ENCODE measurements at places on chromosomes 2 and 18.
A peak's percentile ranks its signal among the peaks of the same experiment; 100 is the strongest.

- no peak for DNase-seq
These were observed 126.8 kb downstream of the ZNF521 start for GRCh38 chr18:25225151-25225550.

DNA sequence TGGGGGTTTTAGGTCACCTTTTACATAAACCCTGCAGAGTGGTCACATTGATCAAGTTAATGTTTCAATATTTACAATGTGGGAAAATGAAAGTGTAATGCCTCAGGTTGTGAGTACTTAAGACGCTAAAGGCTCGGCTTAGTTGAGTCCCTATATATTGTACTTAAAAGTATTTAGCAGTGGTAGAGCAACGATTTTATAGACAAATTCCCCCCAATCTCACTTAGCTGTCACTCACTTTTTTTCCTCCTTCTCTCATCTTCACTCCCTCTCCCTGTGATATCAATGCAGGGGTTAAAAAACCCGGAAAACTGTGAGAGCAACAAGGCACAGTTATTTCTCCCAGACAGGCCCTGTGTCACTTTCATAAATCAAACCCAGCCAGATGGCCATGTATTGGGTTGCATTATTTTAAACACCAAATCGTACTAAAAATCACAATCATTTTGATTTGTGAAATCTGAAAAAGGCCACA, 5.4 kb downstream of the POU3F3 start:
- DNase-seq: no peak

- DNase-seq: no peak
These were observed 42.4 kb upstream of the C1GALT1C1L start for GRCh38 chr2:43718530-43719124.

GRCh38 chr18:3603421-3604234, 153.7 kb downstream of the TGIF1 start:
- no peak for DNase-seq

GRCh38 chr18:38025433-38026038, 459.9 kb upstream of the CELF4 start:
- DNase-seq: no peak

DNA sequence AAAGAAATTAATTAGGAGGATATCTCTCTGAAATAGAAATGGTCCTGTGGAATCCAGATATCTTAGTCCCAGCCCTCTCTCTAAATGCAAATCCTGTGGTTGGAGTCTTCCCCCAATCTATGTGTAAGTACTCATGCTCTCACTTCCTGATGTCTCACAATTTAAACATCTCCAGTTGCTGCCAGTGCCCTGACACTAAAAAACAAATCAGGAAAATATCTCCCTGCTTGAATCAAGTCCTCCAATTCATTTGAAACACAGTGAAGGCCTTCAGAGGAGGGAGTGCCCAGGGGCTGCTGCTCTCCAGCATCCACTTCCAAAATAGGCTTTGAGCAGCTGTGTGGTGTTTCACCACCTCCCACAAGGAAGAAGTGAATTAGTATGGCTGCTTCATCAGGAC, 413.8 kb downstream of the RAD51AP2 start:
- no peak for DNase-seq

GRCh38 chr18:26634631-26635030, 86.3 kb upstream of the KCTD1 start:
- DNase-seq: no peak

GRCh38 chr2:42809819-42810120, 17.4 kb upstream of the HAAO start:
- peak; percentile 70 for DNase-seq

- no peak for DNase-seq
These were observed 201.7 kb upstream of the STON1 start for GRCh38 chr2:48328159-48328809.

- DNase-seq: no peak
These were observed 88.3 kb upstream of the TFPI start for GRCh38 chr2:187642498-187642897.

- no peak for DNase-seq
These were observed 280.5 kb upstream of the CCDC68 start for GRCh38 chr18:55239740-55240139.

GRCh38 chr18:10131460-10132395, 217.9 kb downstream of the VAPA start:
- no peak for DNase-seq

DNA sequence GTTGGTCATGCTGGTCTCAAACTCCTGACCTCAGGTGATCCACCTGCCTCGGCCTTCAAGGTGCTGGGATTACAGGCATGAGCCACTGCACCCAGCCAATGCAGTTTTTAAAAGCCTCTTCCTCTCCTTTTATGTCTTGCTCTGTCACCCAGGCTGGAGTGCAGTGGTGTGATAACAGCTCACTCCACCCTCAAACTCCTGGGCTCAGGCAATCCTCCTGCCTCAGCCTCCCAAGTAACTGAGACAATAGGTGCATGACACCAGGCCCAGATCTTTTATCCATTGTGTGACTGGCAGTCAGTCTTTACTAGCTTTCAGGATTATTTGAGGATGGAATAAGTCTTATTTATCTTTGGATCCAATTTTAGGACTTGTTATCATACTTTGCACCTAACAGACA, 13.2 kb downstream of the KCTD18 start:
- DNase-seq: no peak

GRCh38 chr2:157872791-157873190, 3.3 kb downstream of the ACVR1 start:
- no peak for DNase-seq

GRCh38 chr2:173290518-173290917, 64.2 kb upstream of the CDCA7 start:
- DNase-seq: no peak

GRCh38 chr18:5059696-5060032, 137.4 kb downstream of the AKAIN1 start:
- no peak for DNase-seq

DNA sequence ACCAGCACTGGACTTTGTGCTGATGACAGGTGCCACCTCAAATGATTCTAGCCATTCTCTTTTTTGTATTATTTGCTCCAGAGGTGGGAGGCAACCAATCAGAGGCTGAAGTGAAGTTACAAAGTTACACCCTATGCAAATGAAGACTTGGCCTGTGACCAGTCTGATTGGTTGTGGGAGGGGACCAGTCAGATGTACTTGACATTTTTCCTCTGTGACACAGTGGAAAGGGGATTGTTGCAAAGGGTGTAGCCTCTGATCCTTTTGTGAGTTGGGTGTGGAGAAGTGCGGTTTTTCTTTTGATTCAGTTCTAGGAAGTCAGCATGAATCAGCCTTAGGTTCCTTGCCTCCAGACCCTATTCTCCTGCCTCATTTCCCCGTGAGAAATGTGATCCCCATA, 244.0 kb downstream of the ARL6IP6 start:
- no peak for DNase-seq

GRCh38 chr18:78768656-78769501, 210.7 kb upstream of the SALL3 start:
- DNase-seq: no peak

DNA sequence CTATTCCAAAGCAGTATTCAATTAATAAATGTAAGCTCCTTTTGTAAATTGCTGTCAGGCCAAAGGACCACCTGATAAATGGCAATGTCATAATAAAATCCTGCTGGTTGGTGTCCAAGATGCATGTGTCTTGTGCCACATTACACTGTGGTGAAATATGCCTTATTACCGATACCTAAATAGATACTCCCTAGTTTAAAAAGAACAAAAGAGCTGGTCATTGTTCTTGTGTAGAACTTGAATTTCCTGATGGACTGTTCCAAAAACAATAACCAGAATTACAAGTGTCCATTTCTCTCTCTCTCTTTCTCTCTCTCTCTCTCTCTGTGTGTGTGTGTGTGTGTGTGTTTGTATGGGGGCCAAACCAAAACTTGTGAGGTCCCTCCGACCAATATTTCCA, 13.8 kb upstream of the LPIN1 start:
- no peak for DNase-seq

DNA sequence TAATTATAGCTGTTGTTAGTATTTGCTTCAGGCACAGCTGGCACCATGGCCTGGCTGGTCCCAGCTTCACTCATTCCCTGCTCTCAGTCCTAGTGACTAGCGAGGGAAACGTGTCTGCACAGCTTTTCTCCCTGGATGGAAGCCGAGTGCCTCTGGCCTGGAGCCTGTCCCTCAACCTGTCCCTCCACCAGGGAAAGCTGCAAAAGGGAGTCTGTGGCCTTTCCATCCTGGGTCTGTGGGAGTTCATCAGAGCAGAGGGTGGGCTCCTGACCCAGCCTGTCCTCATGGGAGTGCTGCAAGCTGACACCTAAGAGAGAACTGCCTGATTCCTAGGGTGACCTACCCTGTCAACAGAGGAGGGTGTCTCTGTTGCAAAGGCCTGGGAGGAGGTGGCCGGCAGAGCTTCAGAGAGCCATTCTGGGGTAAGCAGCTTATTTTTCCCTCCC, 118.3 kb downstream of the CAPN13 start:
- no peak for DNase-seq

- DNase-seq: no peak
These were observed 15.9 kb upstream of the POMC start for GRCh38 chr2:25184254-25184653.

DNA sequence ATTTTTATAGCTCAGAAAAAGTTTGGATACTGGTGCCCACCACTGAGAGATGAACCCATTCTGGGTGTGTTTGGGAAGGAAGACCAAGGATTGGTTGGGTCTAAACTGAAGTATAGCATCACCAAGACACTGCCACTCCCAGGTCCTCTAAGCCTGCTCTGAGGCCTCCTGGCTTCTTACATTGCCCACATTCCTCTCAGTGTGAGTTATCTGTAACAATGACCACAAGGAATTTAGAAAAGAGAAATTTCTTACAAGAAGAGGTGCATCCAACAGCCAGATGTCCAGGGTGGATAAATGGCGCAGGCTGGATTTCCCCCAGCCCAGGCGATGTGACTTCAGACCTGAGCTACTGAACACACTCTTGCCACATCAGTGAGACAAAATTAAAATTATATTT, 1.6 kb upstream of the GPR45 start:
- no peak for DNase-seq

DNA sequence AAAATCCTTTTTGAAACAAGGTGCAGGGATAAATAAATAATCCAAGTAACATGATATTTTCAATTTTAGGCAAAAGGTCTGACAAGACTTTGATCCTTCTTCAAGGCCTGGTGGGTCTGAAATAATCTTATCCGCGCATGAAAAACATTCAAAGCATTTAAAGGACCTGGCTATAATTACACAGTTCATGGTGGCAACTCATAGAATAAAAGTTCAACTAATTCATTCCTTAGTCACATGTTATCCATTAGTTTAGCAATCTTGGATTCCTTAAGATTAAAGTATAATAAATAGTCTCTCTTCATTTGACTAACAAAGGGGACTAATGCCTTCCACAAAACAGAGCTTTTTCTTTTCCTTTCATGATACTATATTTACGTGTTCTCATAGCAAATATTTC, 21.0 kb upstream of the SLC38A11 start:
- no peak for DNase-seq

GRCh38 chr2:75134860-75135259, 64.5 kb downstream of the TACR1 start:
- DNase-seq: no peak

Measured in stimulated activated CD4-positive, alpha-beta T cell treated with anti-CD3 and anti-CD28 coated beads, Interleukin-2, amount 100 ng/mL, for 24 hours (primary cell).